NCI-H1105 (cell line): ENCODE measurements at places on chromosomes 3 and 15.

DNA sequence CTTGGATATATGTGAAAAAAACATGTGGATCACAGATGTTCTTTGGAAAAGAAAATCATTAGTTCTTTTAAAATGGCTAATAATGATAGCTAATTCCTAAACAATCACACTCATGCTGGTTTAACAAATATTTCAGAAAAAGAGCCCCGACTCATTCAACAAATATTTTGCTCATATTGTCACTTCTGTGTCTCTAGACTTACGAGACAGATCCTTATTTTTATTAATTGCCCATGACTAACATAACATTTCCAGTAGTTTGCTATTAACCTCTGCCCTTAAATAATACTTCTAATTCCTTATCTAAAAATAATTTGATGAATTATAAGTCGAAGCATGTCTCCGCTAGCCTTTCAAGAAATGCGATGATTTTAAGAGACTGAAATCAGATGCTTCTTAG is 70.4 kb downstream of the SATB1 start:
- DNase-seq = no peak

DNA sequence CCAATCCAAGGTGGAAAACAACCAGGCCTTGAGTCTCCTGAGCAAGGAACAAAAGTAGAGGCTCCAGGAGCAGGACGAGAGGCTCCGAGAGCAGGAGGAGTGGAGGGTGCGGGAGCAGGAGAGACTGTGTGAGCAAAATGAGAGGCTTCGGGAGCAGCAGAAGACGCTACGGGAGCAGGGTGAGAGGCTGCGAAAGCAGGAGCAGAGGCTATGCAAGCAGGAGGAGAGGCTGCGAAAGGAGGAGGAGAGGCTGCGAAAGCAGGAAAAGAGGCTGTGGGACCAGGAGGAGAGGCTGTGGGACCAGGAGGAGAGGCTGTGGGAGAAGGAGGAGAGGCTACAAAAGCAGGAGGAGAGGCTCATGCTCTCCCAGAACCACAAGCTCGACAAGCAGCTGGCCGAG is 60.3 kb upstream of the UBE2Q2 start:
- DNase-seq = no peak

- no peak for DNase-seq
Measured at GRCh38 chr3:143182866-143183664, 63.5 kb downstream of the CHST2 start.

- no peak for DNase-seq
Measured at GRCh38 chr3:123686251-123686650, 101.4 kb upstream of the HACD2 start.

DNA sequence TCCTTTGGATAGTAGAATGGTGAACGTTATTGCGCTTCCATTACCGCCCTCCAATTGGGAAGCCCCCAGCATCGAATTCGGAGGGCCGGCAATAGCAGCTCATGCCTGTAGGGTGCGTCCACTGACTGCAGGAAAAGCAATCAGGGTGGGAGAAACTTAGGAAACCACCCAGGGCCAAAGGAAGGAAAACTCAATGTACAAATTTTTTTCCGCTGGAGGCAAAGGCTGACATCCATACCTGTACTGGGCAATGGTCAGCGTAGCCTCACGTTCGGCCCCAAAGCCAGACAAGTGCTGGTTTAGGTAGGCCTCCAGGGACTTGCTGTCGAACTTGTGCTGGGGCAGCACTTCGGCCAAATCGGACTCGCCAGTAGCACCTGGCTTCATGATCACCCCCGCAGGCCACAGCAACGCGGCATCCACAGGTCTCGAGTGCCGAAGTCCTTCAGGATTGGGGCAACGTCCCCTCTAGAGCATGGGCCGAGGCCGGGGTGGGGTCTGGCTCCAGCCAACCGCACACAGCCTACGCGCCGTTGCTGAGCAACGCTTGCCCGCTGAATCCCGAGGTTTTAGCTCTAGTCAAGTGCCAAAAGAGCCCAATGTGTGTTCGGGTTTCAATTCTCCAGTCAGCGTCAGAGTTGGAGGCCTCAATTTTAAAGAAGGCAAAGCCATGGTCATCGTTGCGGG is at the start of gene ACAD11:
TSS of gene ACAD11 (minus strand) at position 445 of the 687 bp plus-strand sequence. CDS start at position 387, 58 bp downstream.
- peak; percentile 82 for DNase-seq
